ENCODE measurements at places on chromosomes 3 and 15. TPM values are rescaled to one million over a fixed set of nuclear protein-coding genes. Genes with fewer than 3 reads are reported as not detected.
A peak's percentile ranks its signal among the peaks of the same experiment; 100 is the strongest.

DNA sequence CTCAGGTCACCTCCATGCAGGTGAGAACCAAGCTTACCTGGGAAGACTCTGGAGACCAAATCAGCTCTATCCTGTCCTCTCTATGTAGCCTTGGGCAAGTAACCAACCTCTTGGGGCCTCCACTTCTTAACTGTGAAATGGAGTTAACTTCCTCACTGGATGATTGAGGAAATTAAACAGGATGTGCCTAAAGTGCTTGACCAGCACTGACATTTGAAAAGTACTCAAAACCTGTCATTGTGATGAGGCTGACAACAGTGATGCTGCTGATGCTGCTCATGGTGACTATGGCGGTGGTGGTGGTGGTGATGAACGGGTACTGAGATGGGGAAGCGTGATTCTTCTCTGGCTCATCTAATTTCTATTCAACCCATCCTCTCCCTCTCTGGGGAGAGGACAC lies 22.3 kb downstream of the VIPR1 start:
- DNase-seq, result no peak

GRCh38 chr3:186068243-186068552 lies 40.7 kb downstream of the ETV5 start:
- DNase-seq, result no peak

GRCh38 chr3:68919000-68919399 lies 13.3 kb downstream of the TAFA4 start:
- DNase-seq, result no peak

GRCh38 chr3:50585919-50586762 lies 16.8 kb downstream of the HEMK1 start:
- DNase-seq, result no peak

GRCh38 chr3:159620873-159621272 lies 367.8 kb upstream of the IL12A start:
- no peak for DNase-seq

DNA sequence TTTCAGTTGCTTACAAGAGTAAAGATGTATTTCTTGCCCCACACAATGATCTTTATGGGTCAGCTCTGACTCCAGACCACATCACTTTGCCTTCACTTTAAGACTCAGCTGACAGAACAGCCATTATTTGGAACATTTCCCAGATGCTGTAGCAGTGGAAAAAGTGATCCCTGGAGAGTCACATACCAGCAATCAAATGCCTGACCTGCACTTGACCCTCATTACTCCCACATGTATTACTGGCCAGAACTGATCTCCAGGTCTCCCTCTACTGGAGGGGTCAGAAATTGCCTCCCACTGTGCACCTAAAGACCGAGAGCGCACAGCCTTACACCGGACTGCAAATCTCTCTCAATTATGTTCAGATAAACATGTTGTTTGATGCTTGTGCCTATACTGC lies 88.6 kb upstream of the ZNF385D start:
- no peak for DNase-seq

DNA sequence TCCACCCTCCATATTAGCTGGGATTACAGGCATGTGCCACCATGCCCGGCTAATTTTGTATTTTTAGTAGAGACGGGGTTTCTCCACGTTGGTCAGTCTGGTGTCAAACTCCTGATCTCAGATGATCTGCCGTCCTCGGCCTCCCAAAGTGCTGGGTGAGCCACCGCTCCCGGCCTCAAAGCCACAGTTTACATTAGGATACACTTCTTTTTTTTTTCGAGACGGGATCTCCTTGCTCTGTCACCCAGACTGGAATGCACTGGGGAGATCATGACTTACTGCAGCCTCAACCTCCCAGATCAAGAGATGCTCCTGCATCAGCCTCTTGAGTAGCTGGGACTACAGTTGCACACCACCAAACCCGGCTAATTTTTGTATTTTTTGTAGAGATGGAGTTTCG lies 2.5 kb upstream of the NR1D2 start:
- DNase-seq, result no peak

- DNase-seq, result no peak
These were observed 56.8 kb downstream of the CD86 start for GRCh38 chr3:122111974-122112373.

GRCh38 chr15:47988564-47988963 lies 132.2 kb upstream of the SLC24A5 start:
- no peak for DNase-seq

GRCh38 chr3:60555686-60556354 lies 695.4 kb downstream of the FHIT start:
- DNase-seq, result no peak

- DNase-seq, result no peak
These were observed 386.5 kb upstream of the PROK2 start for GRCh38 chr3:72171463-72171881.

DNA sequence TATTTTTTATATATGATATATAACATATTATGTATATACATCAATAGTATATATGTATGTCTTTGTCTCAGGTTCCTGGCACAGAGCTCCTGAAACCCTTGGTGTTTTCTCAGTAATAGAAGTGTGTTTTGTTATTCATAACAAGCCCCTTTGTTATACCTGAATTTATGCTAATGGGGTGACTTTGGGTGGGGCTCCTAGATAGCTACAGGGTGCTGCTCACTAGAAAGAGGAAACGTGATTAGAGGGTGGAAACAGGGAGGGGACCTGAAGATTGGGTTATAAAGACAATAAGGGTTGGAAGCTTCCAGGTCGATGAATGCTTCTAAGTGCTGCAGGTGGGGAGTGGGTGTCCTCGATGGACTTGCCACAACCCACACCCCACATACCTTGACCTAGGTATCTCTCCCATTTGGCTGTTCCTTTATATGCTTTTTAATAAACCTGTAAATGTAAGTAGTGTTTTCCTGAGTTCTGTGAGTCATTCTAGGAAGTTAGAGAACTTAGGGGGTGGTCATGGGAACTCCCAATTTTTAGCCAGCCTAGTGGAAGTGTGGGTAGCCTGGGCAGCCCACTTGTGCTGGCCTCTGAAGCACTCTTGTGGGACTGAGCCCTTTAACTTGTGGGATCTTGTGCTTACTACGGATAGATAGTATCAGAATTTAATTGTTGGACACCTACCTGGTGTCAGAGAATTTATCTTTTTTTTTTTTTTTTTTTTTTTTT lies 36.9 kb upstream of the C15orf39 start:
- no peak for DNase-seq

DNA sequence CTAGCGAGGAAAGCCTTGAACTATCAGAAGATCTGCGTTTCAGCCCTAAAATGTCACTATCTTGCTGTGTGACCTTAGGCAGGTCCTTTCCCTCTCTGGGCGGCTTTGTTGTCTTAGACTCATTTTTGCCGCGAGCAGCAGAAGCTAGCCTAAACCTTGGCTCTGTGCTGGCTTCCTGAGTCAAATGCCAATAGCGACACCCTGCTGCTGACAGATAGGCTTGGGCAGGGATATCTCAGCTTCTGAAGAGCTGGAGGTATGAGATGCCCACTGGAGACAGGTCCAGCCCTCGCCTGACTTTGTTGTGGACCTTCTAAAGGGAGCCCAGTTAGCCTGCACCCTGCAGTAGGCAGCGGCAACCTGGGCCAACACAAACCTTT lies 1.3 kb downstream of the ADAMTSL3 start:
- no peak for DNase-seq

GRCh38 chr3:64685331-64685799 lies 2.4 kb downstream of the ADAMTS9 start:
- no peak for DNase-seq

GRCh38 chr15:63040954-63041353 lies 1.6 kb upstream of the TPM1 start:
- no peak for DNase-seq

- no peak for DNase-seq
These were observed 6.9 kb upstream of the RFTN1 start for GRCh38 chr3:16520241-16520969.

GRCh38 chr3:7242303-7242635 lies 381.4 kb downstream of the GRM7 start:
- no peak for DNase-seq

DNA sequence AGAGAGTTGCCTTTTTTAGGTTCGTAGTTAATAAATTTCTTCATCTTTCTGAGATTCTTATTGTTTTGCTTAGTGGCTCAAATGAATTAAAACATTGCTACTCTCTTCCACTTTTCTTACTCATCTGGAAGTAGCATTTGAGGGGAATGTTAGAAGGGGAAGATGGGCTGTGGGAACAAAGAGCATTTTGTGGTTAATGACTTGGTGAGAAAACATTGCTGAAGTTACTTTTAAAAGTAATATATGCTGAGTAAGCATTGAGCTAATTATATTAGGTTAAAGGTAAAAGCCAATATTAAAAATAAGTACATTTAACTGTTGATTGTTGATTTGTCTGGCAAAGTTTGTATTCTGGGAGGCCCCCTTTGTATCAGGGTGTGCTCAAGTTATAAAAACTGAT lies 5.7 kb downstream of the MORF4L1 start:
- DNase-seq, result no peak

DNA sequence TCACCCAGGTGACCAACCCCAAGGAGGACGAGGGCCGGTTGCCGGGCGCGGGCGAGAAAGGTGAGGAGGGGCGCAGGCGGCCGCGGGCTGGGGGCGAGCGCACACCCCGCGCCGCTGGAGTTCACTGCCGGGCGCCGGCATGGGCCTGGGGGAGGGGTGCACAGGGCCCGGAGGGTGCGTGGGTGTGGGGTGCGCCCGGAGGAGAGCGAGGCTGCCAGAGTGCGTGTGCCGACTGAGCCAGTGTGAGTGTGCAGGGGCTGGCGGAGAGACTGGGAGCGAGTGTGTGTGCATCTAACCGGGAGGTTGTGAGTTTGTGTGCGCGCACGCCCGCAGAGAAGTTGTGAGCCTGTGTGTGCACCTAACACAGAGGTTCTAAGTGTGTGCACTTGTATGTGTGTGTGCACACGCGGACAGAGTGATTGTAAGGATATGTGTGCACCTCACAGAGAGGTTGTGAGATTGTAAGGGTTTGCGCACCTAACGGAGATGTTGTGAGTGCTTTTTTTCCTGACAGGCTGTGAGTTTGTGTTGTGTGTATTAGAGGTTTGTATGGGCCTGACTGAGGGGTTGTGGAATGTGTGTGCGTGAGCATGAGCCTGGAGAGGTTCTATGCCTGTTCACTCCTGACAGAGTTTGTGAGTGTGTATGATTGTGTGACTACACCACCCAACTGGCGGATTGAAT lies 681 bp downstream of the CTDSPL start:
- peak; percentile 50 for DNase-seq

The TEX55 gene
- total RNA-seq, result not detected

The IMPG2 gene
- total RNA-seq, result 0.05 TPM

The C15orf61 gene
- total RNA-seq, result 9.2 TPM

The KLF15 gene
- 0.18 TPM for total RNA-seq

The SERPINI2 gene
- not detected for total RNA-seq

The PDCD6IP gene
- total RNA-seq, result 167 TPM

The GRM7 gene
- not detected for total RNA-seq

Measured in activated T-cell treated with anti-CD3 and anti-CD28 coated beads, Interleukin-2, amount 50 U/mL, for 4 hours (primary cell).